ENCODE measurements at places on chromosomes 5 and 9.

GRCh38 chr5:109247986-109248385, 161.8 kb downstream of the PJA2 start:
- peaks cover 6% of the 10 kb centered on the region for H3K4me1 ChIP-seq
- H3K4me3 ChIP-seq: no peak overlapping the region
- no peaks in the 10 kb centered on the region for H3K27me3 ChIP-seq
- no peak overlapping the region for H3K27ac ChIP-seq
- no peak for DNase-seq

GRCh38 chr9:72539824-72540347, 18.5 kb downstream of the TMC1 start:
- peaks cover 6% of the 10 kb centered on the region for H3K4me1 ChIP-seq
- no peak overlapping the region for H3K4me3 ChIP-seq
- H3K36me3 ChIP-seq: no peaks in the 10 kb centered on the region

GRCh38 chr9:136848393-136849037, 694 bp upstream of the PHPT1 start:
- H3K27ac ChIP-seq: peak overlapping the region; percentile 92
- peaks cover 20% of the 10 kb centered on the region for H3K4me1 ChIP-seq
- peaks cover 20% of the 10 kb centered on the region for H3K36me3 ChIP-seq
- H3K27me3 ChIP-seq: peaks cover 4% of the 10 kb centered on the region
- peak overlapping the region; percentile 76 for H3K4me3 ChIP-seq

DNA sequence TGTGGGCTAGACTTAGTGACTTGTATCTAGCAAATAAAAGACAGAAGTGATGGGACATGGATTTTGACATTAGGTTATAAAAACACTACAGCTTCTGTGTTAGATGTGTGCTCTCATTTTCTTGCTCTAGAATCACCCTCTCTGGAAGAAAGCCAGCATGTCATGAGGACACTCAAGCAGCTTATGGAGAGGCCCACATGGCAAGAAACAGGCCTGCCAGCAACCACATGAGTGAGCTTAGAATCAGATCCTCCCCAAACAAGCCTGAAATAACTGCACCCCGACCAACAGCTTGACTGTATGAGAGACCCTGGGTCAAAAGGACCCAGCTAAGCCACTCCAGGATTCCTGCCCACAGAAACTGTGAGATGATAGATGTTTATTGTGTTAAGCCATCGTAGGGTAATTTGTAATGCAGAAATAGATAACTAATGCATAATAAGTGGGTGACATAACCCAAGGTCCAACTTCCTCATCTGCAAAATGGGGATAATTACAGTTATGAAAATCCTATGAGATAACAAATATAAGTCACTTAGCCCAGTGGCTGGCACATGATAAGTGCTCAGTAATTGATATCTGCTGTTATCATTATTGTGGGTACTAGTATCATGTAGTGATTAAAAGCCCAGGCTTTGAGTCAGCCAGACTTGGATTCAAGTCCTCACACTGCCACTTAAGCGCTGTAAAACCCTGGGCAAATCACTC, 86.5 kb downstream of the KLHL3 start:
- no peak overlapping the region for H3K27ac ChIP-seq

DNA sequence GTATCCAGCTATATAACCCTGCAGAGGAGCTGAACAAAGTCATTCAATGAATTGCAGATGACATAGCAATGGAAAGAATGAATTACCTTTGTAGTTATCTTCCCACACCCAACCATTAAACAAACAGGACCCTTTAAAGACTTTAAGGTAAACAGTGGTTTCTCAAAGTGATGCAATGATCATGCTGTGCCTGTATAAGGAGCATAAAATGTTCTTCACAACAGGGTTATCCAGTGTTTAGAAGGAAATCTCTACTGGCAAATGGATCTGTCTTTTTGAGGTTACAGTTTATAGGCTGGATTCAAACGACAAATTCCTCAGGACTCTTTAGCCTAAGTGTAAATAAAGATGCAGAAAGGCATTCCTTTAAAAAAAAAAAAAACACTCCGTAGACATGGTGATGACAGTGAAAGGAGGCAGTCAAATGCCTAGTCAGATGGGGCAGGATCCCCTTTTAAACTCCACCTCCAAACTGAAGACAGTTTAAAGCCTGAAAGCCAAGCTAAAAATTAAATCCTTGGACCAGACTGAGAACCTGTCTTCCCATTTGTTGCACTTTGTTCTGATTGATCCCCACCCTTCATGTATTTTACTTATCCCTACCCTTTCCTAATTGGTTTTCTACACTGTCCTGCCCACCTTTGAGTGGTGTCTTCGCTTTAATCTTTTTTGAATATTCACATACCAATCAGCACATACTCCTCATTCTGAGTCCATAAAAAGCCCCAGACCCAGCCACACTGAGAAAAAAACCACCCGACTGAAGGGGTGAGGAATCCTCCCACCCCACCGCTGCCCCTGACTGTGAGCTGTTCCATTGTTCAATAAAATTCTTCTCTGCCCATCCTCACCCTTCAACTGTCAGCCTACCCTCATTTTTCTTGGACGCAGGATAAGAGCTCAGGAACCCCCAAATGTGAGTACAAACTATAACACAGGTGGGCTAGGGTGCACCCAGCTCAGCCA, 761.3 kb upstream of the DMAC1 start:
- H3K4me3 ChIP-seq: no peak overlapping the region

DNA sequence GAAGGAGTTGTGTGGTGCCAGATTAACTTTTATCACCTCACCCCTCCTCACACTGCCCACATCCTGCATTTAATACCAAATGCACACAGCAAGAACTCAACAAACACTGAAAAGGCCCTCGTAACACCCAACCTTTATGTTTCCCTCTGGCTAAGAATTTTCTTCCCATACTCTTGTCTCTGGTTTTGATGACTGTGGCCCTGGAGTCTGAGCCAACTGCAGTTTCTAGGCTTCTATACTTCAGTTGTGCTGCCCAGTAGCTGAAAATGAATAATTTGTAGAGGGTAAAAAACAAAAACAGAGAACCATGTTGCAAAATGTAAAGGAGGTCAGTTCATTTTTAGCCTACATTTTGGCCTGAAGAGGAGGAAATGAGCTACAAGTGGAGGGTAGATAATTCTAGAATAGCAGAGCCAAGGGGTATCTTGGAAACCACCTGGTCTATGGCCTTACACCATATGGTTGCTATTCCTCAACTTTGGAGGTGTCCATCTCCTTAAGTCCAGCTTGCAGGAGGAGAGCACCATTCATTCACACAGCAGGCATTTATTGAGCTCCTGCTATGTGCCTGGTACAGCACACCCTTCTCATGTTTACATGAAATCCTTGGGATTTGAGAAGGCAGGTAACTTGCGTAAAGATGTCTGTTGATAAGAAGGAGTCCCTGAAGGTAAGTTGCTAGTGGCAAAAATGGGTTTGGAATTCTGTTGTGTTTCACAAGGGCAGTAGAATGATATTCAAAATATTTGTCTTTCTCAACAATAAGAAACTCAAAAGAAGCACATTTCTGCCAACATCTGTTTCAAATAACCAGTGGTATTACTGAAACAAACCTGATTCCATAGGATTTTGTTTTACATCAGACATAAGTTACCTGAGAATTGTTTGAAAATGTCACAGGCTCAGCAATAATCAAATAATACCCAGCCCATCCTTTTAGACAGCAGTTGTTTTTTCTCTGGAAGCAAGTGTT, 83.8 kb upstream of the TNFAIP8 start:
- H3K4me3 ChIP-seq: no peak overlapping the region
- peaks cover 38% of the 10 kb centered on the region for H3K4me1 ChIP-seq
- peak overlapping the region; percentile 97 for H3K27ac ChIP-seq
- no peaks in the 10 kb centered on the region for H3K36me3 ChIP-seq

GRCh38 chr5:13987843-13988464, 43.5 kb upstream of the DNAH5 start:
- no peak overlapping the region for H3K4me3 ChIP-seq
- H3K27me3 ChIP-seq: no peaks in the 10 kb centered on the region
- H3K36me3 ChIP-seq: no peaks in the 10 kb centered on the region
- no peak overlapping the region for H3K27ac ChIP-seq
- peak; percentile 82 for DNase-seq

- H3K4me3 ChIP-seq: peak overlapping the region; percentile 76
- H3K27me3 ChIP-seq: no peaks in the 10 kb centered on the region
- H3K27ac ChIP-seq: peak overlapping the region; percentile 89
- H3K36me3 ChIP-seq: peaks cover 16% of the 10 kb centered on the region
Measured at GRCh38 chr5:177134697-177135225, 1.2 kb downstream of the NSD1 start.

DNA sequence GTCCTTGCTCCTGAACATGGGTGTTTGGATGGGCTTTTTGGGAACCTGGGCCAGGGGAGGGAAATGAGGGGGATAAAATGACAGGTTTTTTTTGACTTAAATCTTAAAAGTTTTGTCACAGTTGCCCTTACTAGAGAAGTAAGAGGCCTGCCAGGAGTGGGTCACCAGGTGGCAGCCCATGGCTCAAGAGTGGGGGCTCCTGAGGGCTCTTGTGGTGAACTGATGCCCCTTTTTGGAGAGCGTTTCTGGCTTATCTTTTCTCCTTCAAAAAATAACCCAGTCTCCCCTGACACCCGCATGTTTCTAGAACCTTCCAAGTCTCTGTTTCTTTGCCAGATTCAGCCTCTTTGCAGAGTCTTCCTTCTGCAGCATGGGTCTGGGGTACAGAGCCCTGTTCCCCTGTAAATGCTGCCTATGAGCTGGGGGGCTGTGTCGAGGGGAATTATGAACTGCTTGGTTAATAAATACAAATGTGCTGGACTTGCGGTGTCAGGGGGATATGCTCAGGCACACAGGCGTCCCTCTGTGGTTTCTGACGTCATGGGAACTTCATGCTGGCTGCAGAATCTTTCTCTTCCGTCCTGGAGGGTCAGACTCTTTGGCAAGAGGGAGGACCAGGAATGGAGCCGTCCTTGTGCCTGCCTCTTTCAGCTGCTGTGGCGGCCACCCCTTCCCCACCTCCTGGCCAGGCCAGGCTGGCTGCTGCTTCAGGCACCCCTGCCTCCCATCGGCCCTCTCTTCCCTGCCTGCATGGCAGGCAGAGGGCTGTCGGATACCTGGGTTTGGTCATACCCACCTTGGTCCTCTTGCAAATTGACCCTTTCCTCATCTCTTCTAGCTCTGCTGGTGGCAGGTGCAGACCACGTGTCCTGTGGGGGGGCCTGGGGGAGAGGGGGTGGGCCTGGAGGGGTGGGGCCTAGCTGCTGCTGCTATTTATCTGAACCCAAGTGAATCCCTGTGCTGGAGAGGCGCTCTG, 30.1 kb downstream of the PTPA start:
- DNase-seq: peak; percentile 69
- H3K27ac ChIP-seq: peak overlapping the region; percentile 100
- H3K27me3 ChIP-seq: no peaks in the 10 kb centered on the region
- H3K36me3 ChIP-seq: peaks cover 38% of the 10 kb centered on the region
- no peak overlapping the region for H3K4me3 ChIP-seq
- H3K4me1 ChIP-seq: peaks cover 55% of the 10 kb centered on the region

- no peak for DNase-seq
- H3K4me3 ChIP-seq: no peak overlapping the region
- H3K36me3 ChIP-seq: no peaks in the 10 kb centered on the region
- no peak overlapping the region for H3K27ac ChIP-seq
- no peaks in the 10 kb centered on the region for H3K4me1 ChIP-seq
- no peaks in the 10 kb centered on the region for H3K27me3 ChIP-seq
Measured at GRCh38 chr9:108837530-108837929, 18.3 kb downstream of the ACTL7B start.

DNA sequence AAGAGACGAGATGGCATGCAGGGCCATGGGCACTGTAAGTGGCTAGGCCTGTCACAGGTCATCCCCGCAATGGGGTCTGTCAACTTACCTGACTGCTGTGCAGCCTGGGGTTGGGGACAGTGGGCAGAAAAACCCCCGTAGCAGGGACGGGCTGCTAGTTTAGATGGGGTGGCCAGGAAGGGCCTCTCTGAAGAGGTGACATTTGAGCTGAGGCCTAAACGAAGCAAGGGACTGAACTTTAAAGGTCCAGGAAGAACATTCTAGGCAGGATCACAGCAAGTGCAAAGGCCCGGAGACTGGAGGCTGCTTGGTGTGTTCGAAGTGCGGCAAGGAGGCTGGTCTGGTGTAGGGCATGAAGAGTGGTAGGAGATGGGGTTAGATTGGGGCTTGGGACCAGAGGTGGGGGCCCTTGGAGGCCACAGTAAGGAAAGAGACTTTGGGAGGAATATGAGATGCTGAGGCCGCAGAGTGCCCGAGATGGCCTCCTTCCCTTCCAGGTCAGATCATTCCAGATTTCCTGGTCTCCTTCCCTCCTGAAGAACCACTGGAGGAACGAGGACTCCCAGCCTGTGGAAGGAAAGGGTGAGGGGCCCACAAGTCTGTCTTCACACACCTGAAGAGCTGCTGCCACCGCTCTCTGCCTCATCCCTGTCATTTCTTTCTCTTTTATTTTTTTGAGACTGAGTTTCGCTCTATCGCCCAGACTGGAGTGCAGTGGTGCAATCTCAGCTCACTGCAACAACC, 37.9 kb upstream of the SH3PXD2B start:
- DNase-seq: no peak
- no peaks in the 10 kb centered on the region for H3K36me3 ChIP-seq
- H3K4me3 ChIP-seq: no peak overlapping the region
- no peaks in the 10 kb centered on the region for H3K4me1 ChIP-seq

DNA sequence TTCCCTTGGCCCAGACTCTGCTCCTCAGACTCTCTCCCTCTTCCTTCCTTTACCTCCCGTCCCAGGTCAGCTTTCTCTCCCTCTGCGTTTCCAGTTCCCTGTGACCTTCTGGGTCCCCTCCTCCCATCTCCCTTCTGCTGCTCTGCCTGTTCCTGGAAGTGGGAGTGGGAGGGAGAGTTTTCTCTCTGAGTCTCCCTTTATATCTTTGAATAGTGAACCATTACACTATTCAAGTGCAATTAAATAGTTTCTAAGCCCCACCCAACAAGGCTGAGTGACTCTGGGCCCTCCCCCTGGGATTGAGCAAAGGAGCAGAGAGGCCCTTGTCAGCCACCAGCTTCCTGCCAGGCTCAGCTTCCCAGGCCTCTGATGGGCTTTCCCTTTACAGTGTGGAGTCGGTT, 34.8 kb downstream of the THBS4 start:
- H3K4me1 ChIP-seq: no peaks in the 10 kb centered on the region
- H3K4me3 ChIP-seq: no peak overlapping the region
- no peak for DNase-seq
- no peak overlapping the region for H3K27ac ChIP-seq
- H3K36me3 ChIP-seq: no peaks in the 10 kb centered on the region

- no peak overlapping the region for H3K4me3 ChIP-seq
- peaks cover 6% of the 10 kb centered on the region for H3K4me1 ChIP-seq
- no peaks in the 10 kb centered on the region for H3K36me3 ChIP-seq
- no peaks in the 10 kb centered on the region for H3K27me3 ChIP-seq
- peak; percentile 24 for DNase-seq
Measured at GRCh38 chr5:138706655-138707480, 46.4 kb upstream of the CTNNA1 start.

DNA sequence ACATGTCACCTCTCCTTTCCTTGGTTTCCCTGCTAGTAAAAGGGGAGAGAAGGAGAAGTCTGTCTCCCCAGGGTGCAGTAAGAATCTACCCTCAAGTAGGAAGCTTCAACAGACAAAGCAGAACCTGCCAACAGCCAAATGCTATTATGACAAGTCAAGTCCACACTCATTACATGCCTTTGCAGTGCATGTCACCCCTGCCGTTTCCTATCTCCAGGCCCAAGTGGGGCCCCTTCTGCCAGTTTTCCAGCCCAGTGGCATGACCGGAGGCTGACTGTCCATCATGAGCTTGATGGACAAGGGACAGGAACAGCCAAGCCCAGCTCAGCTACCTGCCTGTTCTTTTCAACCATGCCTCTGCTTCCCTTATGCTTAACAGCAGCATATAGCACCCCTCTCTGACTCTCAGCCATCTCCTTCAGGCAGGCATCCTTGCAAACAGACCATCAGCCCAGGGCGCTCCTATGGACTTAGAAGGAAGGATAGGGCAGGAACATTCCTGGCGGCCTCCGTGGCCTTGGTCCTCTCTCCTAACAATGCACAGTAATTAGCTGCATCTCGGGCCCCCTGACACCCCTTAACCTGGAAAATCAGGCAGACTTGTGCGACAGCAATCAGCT, 107.2 kb upstream of the RAD23B start:
- H3K36me3 ChIP-seq: no peaks in the 10 kb centered on the region
- H3K4me1 ChIP-seq: peaks cover 18% of the 10 kb centered on the region
- H3K27me3 ChIP-seq: no peaks in the 10 kb centered on the region
- H3K27ac ChIP-seq: peak overlapping the region; percentile 73

All from trophoblast cell (in vitro differentiated cells and primary cell).